CD4-positive, alpha-beta T cell (primary cell): ENCODE measurements at places on chromosomes 1 and 21.

- DNase-seq: no peak
Measured at GRCh38 chr1:17587693-17588047, 48.2 kb downstream of the ARHGEF10L start.

- DNase-seq: no peak
Measured at GRCh38 chr1:157113631-157114030, 14.0 kb upstream of the ETV3L start.

- DNase-seq: no peak
Measured at GRCh38 chr1:247360991-247361731, 29.5 kb upstream of the ZNF496 start.

DNA sequence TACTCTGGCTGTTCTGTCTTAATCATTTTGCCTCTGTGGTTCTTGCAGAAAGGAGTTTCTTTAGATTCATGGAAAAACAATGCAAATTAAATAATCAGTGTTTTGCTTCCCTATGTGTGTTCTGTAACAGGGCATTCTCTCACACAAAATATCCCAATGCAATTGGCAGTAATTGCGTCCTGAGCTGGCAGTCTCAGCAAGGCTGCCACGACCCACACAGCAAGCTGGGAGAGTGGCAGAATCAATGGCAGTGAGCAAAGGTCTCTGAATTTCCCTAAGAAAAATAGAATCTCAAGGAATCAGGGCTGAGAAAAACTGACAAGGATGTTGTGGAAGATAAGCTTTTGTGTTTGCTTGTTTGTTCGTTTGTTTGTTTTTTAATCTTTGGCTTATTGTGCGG lies 198.1 kb upstream of the ST6GALNAC5 start:
- DNase-seq: no peak

DNA sequence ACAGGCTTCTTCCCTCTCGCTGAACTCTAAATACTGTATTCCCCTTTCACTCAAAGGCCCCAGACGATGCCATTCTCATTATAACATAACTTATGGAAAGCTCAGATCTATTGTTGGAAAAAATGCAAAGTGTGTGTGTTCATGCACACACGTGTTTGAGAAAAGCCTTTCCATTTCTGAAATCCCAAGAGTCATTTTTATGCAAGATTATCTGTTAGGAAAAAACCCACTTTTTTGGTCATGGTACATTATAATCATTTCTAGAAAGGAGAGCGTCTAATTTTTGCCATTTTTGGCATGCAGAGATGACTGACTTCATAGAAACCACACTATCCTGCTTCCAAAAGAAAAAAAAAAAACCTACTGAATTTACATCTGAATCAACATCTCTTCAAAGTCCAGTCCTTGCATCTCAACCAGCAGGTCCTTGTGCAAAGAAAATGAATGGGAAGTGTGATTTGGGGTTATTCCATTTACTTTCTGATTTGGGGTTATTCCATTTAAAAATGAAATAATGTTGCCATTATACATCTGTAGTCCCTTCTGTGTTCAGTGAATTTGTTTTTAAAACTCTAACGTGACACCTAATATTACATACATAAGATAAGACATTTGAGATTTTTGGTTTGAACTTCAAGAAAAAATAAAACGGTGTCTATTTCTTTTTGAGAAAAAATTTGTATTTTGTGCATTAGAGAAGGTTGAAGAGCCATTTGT lies 150.3 kb downstream of the DHRS3 start:
- DNase-seq: no peak

DNA sequence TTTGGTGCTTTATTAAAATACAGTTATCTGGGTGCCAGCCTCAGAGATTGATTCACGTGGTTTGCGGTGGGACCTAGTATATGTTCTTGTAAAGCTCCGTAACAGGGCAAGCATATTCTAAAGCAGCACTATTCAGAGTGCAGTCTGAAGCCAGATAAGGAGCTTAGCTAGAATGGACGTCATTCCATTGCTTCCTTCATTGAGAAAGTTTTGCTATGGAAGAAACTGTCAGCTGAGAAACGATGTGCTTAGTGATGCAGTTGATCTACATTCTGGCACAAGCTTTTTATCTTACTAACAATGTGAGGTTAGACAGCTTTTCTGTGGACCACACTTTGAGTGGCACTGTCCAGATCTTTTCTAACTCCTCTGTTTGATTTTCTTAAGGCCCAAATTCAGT lies 26.2 kb downstream of the SLC44A3 start:
- DNase-seq: no peak

GRCh38 chr1:59225594-59226316 lies 71.1 kb upstream of the FGGY start:
- DNase-seq: no peak

DNA sequence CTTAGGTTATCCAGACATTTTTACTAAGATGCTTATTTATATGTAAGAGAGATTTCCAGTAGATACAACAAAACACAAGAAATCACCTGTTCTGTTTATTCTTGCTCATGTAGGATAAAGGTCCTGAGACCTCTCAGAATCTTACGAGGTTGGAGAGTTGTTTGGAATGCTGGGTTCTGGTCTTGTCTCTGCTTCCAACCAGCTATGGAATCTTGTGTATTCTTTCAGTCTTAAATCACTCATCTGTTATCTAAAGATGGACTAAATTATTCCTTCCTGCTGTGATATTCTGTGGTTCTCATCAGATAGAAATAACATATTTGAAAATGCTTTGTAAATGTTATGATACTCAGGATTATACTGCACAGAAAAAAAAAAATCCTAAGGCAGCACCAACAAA lies 21.3 kb downstream of the GNAT2 start:
- DNase-seq: no peak

GRCh38 chr1:185862235-185862634 lies 128.0 kb downstream of the HMCN1 start:
- DNase-seq: no peak

DNA sequence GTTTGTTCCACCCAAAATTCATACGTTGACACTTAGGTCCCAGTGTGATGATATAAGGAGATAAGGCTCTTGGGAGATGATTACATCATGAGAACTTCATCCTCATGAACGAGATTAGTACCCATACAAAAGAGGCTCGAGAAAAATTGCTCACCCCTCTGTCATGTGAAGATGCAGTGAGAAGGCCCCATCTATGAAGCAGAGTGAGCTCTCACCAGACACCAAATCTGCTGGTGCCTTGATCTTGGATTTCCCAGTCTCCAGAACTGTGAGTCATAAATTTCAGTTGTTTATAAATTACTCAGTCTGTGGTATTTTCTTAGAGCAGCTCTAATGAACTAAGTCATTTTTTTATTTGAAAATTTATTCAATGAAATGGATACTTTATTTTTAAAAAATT lies 42.6 kb upstream of the USP25 start:
- DNase-seq: no peak

DNA sequence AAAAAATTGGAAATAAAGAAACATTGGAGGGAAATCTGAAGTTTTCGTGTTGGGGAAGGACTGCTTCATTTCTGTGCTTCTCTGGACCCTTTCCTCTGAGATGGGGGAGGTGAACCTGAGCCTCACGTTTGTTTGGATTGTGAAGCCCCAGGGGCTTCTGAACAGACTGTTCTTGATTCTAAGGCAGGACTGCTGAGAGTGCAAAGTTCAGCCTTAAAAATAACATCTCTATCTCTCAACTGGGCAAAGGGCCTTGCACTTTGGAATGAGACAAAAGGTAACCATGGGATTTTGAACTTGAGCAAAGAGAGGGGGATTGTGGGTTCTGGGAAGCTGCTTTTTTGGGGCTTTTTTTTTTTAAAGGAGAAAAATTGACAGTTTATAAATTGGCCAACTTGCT lies 45.0 kb downstream of the GPR88 start:
- no peak for DNase-seq

GRCh38 chr1:233689748-233690254 lies 75.9 kb downstream of the KCNK1 start:
- DNase-seq: no peak

DNA sequence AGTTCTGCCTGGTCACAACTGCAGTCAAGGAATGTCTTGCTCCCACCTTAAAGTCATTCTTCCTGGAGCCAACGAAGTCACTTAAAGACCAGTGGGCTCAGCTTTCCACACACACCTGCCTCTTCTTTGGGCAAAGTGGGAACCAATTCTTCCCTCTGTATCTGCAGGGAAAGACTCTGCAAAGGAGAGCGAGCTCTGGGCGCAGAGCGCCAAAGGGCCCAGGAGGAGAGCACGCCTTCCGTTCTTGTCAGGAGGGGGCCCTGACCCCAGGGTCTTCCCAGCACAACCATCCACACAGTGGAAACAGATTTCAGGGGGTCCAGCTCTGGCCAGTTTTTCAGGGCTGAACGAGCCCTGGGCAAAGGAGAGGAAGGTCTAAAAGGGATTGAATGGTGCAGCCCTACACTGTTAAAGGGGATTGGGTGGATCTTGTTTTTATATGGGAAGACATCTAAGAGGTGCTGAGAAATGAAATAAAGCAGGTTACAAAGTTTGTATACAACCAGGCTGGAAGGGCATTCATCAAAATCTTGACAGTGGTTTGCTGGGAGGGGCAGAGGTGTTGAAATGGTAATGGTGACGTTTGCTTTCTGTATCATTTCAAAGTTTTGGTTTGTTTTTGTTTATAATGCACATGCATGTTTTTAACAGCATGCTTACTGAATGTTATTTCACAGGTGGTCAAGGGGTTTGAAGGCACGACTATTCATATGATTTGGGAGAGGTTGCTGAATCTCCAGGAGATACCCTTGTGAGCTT lies 6.8 kb upstream of the OLIG2 start:
- no peak for DNase-seq

DNA sequence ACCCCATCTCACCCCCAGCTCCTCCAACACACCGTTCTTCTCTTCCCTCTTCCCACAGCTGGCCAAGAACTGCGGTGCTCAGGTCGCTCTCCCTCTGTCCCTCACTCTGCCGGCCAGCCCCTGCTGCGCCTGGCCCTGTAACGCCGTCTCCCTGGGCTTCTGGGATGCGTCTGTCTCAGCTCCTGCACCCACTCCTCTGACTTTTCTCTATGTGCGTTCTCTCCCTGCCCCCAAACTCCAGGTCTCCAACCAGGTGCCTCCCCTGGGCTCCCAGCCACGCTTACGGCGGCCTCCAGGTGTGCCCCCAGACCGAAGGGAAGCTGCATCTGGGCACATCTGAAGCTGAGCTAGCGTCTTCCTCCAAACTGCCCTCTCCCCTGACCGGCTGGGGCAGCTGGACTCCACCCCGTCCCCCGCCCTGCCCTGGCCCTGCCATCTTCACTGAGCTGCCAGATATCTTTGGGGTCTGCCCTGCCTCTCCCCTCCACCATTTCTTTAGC lies 2.6 kb downstream of the KRTAP10-12 start:
- no peak for DNase-seq

GRCh38 chr1:172203902-172204301 lies 216.6 kb upstream of the C1orf105 start:
- no peak for DNase-seq

DNA sequence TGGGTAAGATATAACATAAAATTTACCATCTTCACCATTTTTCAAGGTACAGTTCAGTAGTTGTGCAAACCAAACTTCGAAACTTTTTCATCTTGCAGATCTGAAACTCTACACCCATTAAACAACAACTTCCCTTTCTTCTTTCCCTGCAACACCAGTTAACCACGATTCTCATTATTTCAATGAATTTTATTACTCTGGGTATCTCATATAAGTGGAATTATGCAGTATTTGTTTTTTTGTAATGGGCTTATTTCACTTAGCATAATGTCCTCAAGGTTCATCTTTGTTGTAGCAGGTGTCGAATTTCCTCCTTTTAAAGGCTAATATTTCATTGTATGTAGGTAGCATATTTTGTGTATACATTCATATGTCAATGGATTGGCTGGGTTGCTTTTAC lies 146.1 kb downstream of the SPATA46 start:
- DNase-seq: no peak

DNA sequence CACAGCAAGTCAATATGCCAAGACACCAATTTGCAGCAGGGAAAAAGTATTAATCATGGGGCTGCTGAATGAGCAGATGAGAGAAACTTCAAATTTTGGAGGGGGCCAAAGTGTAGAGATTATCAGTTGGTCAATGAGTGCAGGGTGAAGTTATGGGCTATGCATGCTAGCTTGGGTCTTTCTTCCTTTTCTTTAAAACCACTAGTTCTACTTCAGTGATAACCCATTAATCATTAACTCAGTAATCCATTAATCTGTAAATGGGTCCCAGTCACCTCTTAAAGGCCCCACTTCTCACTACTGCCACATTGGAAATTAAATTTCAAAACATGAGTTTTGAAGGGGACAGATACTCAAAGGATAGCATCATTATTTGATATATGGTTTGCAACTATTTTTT lies 688.6 kb upstream of the ADGRL4 start:
- no peak for DNase-seq

DNA sequence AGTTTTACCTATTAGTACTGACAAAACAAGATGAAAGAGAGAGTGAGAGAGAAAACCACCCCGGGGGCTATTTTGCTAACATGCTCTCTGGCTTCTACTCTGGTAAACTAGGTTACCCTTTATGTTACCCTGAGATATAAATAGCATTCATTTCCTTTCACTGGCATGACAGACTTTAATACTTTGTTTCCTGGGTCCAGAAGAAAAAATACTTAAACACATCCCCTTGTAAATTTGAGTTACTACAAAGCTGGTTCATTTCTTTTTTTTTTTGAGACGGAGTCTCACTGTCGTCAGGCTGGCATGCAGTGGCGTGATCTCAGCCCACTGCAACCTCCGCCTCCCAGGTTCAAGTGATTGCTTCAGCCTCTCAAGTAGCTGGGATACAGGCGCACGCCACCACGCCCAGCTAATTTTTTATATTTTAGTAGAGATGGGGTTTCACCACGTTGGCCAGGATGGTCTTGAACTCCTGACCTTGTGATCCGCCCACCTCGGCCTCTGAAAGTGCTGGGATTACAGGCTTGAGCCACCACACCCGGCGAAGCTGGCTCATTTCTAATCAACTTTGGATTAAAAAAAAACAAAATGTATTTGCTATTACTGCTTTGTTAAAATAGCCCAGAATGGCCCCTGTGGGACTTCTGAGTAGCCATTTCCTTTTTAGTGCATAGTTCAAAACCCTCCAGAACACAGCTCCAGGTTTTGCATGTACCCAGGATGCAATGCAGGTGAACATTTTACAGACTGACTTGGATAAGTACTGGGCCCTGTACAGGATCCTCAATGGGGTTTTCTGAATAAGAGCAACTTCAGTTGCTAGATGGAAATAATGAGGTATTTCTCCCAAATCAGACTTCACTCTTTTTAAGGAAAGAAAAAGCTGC lies 20.6 kb downstream of the INPP5B start:
- no peak for DNase-seq

GRCh38 chr1:78224246-78224785 lies 178.6 kb downstream of the GIPC2 start:
- DNase-seq: no peak

- DNase-seq: no peak
Measured at GRCh38 chr1:172663732-172664131, 4.8 kb downstream of the FASLG start.

DNA sequence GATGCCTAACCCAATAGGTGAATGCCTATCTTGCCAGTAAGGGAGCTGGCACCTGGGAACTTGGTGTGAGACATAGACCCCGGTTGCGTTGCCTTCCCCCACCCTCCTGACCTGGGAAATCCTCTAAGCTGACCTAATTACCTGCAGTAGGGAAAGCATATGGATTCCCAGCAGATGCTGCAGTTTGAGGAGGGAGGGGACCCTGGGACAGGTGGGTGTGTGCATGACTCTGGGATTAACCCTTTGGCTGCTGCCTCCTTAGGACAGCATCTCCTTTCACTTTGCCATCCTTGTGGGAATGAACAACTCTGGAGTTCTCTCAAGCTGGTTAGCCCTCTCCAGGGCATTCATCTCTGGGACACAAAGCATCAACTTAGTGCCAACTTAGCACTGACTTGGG lies 16.4 kb upstream of the NFASC start:
- no peak for DNase-seq
